ENCODE measurements at places on chromosomes 7 and 10.

- DNase-seq = no peak
Measured at GRCh38 chr7:39324139-39324760, 242.0 kb upstream of the YAE1 start.

GRCh38 chr10:110857265-110858171 is 14.2 kb upstream of the PDCD4 start:
- DNase-seq = peak; percentile 68

DNA sequence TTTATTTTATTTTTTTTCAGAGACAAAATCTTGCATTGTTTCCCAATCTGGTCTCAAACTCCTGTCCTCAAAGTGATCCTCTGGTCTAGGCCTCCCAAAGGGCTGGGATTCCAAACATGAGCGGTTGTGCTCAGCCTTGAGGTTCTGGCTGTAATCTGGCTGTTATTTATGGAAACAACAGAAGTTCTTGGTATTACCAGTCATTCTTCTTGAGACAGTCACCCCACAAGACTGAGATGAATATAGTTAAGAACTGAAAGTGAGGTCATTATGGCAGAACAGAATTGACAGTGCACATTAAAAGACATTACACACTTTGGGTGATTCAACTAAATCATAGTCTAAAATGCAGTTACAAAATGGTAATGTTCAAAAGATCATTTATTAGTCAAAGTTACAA is 719.5 kb downstream of the ZWINT start:
- no peak for DNase-seq

DNA sequence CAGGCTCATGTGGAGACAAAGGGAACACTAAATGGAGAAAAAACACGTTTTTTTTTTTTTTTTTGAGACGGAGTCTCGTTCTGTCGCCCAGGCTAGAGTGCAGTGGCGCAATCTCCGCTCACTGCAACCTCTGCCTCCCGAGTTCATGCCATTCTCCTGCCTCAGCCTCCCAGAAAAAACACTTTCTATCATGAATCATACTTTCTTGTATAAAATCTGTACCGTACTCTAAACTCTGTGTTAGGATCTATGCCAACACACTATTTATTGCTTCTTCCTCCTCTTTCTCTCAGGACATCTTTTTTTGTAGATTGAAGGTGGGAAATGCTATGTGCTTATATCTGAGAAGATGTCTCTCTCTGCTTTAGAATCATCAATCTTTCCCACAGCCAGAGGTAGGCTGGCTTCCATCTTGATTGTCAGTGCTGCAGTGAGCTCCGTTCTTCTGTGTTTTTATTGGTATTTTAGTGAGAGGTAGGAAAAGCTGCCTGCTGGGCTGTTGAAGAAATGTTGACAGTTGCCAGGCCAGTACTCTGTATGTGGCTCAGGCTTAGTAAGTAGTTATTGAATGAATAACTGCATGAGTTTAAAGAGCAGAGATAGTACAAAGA is 101.1 kb downstream of the GPR85 start:
- DNase-seq = no peak

DNA sequence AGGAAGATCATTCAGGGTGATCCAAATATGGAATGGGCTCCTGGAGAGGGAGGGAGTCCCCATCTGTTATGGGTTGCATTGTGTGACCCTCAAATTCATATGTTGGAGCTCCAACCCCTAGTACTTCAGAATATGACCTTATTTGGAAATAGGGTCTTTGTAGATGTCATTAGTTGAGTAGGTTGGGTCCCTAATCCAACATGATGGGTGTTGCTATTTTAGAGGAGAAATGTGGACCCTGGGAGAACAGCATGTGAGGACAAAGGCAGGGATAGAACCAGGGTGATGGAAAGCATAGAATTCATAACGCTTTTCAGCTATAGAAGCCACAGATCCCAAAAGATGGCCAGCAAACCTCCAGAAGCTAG is 91.5 kb upstream of the SMNDC1 start:
- DNase-seq = no peak

DNA sequence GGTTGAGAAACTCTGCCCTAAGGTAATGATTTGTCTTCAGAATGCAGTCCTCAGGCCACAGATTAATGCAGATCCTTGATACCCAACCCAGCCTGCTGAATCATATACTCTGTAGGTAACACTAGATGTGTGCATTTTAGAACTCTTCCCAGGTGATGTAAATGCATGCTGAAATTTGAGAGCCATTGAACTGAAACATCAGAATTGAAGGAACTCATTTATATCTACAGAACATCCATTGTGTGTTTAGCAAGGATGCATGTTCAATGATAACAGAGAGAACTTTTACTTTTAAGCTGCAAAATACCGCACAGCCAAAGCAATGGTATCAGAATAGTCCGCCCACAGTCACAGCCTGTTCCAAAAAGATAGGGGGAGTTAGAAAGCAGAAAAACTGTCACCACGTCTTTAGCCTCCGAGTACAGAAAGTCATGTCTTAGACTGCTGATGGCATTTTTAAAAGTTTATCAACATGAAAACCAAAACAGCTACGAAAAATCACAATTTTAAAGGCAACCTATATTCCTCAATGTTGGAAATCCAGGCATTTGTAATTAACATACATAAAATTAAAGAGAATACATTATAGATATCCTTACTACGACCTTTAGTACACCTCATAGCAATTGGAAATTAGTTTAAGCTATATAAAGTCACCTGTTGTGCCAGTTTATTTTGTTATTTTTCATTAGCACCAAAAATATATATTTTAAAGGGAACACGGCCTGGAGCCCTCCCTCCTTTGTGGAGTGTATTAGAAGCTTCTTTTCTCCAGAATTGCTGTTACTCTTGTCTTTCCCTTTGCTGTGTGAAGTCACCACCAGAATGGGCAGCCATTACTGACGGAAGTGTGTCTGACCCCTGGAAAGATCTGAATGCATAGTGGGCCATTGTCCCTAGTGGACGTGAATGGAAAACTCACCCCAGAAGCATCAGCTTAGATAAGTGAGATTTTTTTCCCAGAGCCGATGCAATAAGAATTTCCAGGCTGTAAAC is 65.8 kb upstream of the PRKAR2B start:
- no peak for DNase-seq

DNA sequence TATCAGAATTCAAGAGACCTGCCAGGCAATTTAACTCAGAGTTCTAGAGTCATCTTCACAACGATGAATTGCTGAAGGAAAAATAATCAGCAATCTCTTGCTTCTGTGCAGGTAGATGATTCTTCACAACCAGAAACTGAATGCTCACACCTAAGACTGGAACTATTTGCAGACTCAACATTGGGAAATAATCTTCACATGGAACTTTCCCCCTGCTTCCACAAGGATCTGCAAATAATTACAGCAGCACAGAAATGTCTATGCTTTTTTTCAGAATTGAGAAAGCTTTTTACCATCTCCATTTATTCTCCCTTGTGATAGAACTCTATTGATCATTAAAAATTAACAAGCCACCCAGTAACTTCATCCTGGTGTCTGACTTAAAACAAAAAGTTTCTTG is 282.8 kb downstream of the AHR start:
- DNase-seq = no peak

- DNase-seq = no peak
Measured at GRCh38 chr7:107782374-107782773, 20.6 kb downstream of the SLC26A3 start.

DNA sequence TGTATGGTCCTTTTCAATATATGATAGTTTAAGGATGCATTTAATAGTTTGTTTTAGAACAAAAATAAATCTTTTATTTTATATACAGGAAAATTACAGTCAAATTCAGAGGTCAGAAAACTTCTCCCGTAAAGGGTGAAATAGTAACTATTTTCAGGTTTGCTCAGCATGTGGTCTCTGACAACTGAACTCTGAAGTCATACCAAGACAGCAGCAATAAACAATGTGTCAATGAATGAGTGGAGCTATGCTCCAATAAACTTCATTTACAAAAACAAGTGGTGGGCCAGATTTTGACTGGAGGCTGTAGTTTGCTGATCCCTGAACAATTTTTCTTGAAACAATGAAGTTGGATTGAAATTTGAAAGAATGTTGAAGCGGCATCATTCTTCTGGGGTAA is 123.6 kb downstream of the ZNF248 start:
- no peak for DNase-seq

GRCh38 chr7:31100445-31100844 is 48.3 kb downstream of the ADCYAP1R1 start:
- DNase-seq = no peak

DNA sequence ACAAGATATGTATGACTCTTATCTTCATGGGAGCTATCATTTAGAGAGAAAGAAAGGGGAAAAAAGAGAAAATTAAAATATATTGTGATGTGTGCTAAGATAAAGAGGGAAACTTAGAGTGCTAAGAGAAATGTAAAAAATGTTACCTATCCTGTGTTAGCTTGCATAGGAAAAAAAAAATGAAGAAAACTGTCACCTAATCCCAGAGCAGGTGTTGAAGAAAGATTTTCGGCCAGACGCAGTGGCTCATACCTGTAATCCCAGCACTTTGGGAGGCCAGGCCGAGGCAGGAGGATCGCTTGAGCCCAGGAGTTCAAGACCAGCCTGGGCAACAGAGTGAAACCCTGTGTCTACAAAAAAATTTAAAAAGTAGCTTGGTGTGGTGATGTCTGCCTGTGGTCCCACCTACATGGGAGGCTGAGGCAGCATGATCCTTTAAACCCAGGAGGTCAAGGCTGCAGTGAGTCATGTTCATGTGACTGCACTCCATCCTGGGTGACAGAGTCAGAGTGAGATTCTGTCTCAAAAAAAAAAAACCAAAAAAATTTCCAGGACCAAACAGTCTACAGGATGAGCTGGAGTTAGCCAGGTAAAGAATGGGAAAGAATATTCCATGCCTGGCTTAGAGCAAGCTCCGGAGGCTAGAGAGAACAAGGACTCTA is 2.4 kb upstream of the MKLN1 start:
- no peak for DNase-seq

GRCh38 chr10:103382769-103383168 is 13.5 kb downstream of the ATP5MK start:
- no peak for DNase-seq

DNA sequence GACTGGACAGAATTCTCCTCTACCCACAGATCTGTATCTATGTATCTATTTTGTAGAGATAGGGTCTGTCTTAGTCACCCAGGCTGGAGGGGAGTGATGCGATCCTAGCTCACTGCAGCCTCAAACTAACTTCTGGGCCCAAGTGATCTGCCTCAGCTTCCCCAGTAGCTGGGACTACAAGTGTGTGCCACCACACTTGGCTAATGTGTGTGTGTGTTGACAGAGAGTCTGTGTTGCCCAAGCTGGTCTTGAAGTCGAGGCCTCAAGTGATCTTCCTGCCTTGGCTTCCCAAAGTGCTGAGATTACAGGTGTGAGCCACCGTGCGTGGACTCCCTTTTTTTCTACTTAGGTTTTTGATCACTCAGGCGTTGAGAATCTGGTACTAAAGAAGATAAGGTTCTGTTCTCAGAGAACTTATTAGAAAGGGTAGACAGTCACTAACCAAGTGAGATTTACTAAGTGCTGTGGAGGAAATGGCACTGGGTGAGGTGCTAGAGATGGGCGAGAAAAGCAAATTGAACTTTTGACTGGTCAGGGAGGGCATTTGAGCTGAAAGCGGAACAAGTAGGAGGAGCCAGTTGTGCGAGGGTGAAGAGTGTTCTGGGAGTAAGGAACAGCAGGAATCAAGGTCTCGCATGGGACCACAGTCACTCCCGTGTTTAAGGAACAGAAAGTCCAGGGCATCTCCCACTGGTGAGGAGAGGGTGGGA is 18.0 kb downstream of the NDUFB2 start:
- no peak for DNase-seq

DNA sequence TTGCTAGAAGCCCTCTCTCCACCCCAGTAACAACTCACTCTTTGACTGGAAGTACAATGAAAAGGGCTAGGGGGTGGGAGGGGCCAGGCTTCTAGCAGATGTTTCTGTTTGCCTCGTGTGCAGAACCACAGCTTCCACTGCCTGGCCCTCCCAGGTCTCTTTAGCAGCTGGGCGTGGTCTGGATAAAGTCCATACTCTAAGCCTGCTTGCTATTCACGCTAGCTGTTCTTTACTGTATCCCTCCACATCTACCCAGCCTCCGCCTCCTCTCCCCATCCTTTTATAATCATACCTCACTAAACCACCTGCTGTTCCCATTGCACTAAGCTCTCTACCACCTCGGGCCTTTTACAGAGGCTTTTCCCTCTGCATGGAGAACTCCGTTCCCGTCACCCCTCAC is 288.8 kb downstream of the CAMK1D start:
- no peak for DNase-seq

DNA sequence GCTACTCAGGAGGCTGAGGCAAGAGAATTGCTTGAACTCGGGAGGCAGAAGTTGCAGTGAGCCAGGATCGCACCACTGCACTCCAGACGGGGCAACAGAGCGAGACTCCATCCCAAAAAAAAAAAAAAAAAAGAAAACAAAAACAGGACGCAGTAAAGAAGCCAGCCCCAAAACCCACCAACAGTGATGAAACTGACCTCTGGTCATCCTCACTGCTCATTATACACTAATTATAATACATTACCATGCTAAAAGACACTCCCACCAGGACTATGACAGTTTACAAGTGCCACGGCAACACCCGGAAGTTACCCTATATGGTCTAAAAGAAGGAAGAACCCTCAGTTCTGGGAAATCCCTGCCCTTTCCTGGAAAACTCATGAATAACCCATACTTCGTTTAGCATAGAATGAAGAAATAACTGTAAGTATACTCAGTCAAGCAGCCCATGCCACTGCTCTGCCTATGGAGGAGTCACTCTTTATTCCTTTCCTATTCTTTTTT is 40.0 kb upstream of the EIF4H start:
- no peak for DNase-seq

GRCh38 chr7:128891942-128892269 is 18.6 kb downstream of the KCP start:
- no peak for DNase-seq

DNA sequence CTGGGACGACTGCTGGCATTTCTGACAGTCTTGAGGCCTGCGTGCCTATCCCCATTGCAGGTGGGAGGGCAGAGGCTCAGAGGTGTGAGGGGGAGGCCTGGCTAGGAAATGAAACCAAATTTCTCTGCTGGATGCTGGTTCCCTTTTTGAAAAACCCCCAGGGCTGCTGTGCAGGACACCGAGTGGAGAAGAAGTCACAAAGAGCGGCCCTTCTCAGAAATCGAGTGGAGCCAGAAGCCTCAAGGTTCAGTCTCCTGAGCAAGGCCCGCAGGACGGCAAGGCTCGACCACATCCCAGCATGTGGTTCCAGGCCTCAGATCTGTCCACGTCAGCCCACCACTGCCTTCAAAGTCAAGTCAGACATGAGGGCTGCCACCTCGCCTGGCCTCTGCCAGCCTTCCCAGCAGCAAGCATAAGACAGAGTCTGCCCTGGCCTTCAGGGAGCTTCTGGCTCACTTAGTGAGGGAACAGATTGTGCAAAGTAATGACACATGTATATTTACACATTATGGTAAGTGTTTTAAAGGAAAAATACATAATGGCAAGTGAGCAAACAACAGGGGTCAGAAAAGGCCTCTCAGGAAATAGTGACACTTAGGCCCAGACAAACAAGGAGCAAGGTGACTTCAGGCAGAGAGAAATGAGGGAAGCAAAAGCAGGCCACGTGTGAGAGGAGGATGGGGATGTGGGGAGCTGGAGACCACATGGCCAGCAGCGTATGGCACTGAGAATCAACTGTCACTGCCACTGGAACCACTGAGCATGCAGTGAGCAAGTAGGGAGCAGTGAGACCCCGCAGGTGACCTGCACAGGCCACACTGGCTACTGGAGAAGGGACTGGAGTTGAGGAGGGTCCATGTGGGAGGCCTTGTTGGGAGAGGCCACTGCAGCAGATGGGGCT is 86.7 kb downstream of the ARHGAP22 start:
- no peak for DNase-seq
